Activated naive CD4-positive, alpha-beta T cell treated with anti-CD3 and anti-CD28 coated beads, Interleukin-2, amount 10 ng/mL, durations not matched to agents 7 days and 5 days (primary cell): ENCODE measurements at places on chromosomes 13 and 19.

DNA sequence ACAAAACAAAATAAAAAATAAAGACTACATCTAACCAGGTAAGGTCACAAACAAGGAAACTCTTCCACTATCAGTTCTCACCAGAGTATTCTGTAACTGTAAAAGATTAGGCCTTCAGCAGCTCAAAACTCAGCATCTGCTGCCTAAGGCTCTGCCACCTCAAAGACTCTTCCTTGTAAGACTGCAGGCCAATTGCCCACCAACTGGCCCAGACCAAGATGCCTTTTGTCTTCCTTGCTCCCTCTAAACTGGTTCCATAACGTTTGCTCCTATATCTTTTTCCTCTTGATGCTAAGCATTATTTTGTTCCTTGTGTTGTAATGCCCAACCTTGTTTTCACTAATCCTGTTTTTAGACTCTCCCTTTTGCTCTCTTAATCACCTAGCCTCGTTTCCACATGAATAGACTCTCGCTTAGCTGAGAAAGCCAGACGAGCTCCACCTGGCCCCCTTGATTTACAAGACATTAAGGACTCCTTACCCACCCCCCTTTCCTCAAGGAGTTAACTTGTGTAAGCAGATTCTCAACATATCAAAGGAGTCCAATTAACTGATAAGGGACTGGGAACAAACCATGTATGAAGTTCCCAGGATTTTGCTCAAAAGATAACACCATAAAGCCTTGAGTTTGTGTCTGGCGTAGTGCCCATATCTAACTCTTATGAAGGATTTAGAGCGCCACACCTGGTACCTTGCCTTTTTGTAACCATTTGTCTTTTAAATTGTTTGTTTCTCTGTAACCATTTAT is 1.5 kb downstream of the ZNF814 start:
- DNase-seq = no peak

DNA sequence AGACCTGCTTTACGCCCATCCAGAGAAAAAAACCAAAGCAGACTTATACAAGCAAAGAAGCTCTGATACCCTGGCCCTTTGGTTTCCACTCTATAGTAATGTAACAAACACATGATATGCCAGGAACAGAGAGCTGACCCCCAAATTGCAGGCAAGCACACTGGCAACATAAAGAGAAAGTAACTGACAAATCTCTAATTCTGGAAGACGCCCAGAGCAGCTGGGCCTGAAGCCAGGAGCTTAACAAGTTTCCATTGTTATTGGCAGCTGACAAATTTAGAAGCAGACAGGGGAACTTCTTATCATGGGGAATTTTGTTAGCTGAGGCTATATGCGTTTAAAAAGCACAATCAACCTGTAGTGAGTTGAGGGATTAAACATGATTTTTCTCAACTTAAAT is 158.0 kb downstream of the DLEU7 start:
- DNase-seq = no peak

- DNase-seq = no peak
These were observed 33.2 kb downstream of the DPY19L3 start for GRCh38 chr19:32438751-32439150.

GRCh38 chr19:33366897-33367296 is 6.6 kb upstream of the CEBPG start:
- DNase-seq = no peak

GRCh38 chr13:28357911-28358433 is 137.0 kb downstream of the FLT1 start:
- no peak for DNase-seq

DNA sequence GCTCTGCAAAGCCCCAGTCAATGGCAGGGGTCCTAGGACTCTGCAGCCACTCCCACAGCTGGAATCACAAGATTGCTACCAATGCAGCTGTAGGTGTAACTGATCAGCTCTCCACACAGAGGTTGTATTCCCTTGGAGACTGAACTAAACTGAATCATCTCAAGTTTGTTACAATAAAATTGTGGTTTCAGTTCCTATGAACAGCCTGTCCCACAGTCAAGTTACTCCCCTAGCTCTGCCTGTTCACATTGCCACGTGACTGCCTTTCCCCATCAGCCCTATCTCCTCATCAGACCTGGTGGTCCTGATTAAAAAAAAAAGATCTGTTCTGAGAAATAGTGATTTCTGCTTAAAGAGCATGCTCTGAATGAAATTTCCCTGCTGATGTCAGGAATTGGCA is 287.9 kb upstream of the NBEA start:
- DNase-seq = no peak

DNA sequence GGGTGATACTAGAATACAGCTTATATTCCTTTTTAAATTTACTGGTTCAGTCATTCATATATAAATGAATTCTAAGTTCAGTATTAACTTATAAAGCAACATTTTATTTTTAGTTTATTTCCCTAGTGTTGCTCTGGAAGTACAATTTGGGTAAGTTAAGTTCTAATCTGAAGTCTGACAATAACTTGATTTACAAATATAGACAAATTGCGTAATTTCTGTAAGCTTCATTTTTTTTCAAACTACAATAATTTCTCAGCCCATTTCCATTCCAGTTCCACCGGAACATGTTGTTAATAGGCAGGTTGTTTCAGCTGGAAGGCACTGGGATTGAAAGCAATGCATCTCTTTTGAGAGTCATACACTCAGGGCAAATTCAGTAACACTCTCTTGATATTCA is 2000.7 kb downstream of the OLFM4 start:
- DNase-seq = no peak

DNA sequence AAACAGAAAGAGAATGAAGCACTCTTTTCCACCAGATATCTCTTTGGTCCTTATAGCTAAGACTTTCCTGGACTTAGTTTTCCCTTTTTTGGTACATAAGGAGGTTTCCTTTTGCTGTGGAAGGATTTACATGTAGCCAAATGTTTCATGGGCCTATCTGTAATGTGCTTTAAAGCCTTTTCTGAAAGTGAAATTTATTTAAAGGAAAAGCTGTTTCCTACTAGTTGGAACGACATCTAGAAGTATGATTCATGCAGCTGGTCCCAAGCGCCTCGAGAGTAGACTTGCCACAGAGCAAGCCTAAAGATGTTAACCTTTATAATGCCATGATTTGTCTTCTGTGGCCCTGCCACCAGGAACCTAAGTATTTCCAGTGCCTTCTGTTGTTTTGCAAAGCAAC is 390.3 kb downstream of the DLEU7 start:
- no peak for DNase-seq

DNA sequence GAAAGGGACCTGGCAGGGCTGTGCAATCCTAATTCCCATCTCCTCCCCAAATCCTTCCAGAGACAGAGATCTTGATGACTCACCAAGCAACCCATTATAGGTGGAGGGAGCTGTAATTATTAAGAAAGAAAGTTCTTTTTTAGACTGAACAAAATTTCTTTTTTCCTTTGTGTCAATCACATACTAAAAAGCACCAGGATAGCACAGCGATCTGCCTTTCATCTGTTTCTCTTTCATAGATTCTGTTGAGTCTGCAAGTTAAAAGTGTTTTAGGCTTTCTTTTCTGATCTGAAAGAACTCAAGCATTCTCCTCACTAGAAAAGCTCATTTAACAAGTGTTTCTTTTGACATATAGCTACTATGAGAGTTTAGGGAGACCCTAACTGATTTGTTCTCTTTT is 222.8 kb downstream of the DCT start:
- DNase-seq = no peak

- no peak for DNase-seq
These were observed 141.2 kb upstream of the KLHL1 start for GRCh38 chr13:70249332-70250064.

DNA sequence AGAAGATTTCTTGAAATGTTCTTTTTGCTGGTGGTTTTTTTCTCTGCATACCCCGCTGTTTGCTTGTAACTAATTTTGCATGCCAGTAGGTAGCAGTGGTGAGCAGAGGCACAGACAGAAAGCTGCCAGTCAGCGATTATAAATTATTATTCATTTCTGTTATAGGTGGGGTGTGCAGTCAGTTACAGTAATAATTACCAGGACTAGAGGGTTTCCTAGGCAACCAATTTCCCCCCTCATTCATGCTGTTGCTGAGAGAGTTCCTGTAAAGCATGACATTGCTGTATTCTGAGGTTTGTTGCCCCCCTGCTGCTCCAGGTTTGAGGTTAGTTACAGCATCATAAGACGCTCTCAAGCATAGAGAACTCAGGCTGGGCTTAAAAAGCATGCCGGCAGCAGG is 104.5 kb downstream of the URI1 start:
- no peak for DNase-seq

- no peak for DNase-seq
These were observed 625 bp downstream of the ZNF709 start for GRCh38 chr19:12484011-12484370.

DNA sequence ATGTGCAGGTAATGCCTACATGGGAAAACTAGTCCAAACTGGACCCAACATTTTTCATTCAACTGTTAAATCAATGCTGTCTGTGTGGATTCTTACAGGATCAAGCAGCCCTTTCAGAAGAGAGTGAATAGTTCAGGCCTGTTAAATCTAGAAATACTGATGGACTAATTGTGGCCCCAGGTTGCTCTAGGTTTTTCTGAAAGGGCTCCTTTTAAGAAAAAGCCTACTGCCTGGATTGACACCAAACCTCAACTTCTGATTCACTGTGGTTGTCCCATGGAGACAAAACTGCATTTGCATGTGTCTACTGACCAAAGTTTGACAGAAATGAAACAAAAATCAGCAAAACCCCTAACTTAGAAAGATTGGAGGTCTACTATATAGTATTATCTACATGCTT is 437.0 kb downstream of the KLF12 start:
- no peak for DNase-seq

- DNase-seq = peak; percentile 30
These were observed 753.9 kb downstream of the OLFM4 start for GRCh38 chr13:53782488-53782961.

- no peak for DNase-seq
These were observed 46.6 kb upstream of the NFIC start for GRCh38 chr19:3319643-3320353.

DNA sequence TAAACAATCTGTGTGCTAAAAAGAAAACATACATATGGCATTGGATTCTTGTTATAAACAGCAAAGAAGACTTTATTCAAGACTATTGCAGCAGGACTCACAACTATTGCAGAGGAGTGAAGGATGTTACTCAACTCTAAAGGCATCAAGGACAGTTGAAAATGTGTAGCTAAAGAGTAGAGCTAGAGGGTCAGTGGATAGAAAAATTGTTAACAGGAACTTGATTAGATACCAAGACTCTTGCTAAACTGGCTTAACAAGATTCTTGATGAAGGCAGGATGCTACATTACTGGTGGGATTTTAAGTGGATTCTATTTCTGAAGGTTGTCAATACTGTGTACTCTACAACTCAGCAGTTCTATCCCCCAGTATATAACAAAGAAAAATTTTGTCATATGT is 1183.3 kb downstream of the SLITRK1 start:
- no peak for DNase-seq

GRCh38 chr19:342801-343421 is 1.7 kb downstream of the MIER2 start:
- no peak for DNase-seq

GRCh38 chr13:65508745-65509144 is 1721.4 kb downstream of the PCDH9 start:
- DNase-seq = no peak

- DNase-seq = no peak
These were observed 1191.4 kb downstream of the UQCRFS1 start for GRCh38 chr19:28021259-28022185.

DNA sequence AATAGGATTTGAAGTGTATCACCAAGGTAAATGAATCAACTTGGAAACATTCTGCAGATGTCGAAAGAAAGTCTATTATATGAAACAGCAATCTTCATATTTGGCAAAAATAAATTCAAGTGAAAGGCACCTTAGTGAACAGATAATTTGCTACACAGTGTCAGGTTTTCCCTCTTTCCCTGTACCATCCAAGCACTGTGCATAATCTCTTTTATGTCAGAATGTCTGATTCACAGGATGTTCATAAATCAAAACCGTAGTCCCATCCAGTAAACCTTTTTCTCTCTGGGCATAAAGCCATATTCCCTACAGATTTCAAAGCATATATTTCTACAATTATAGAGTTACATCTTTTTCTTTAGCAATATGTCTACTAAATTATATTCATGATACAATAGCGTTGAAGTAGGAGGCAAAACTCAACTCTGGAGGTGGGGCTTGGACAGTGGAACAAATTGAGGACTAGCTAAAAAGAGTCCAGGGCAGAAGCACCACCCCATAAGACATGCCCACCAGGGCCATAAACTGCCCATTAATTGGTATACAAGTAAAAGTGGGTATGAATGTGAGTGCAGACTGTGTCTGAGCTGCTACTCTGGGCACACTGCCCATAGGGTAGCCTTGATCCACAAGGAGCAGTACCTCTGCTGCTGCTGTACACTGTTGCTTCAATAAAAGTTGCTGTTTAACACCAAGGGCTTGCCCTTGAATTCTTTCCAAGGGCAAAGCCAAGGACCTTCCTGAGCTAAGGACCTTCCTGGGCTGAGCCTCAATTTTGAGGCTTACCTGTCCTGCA is 72.1 kb upstream of the MYCBP2 start:
- no peak for DNase-seq

- peak; percentile 60 for DNase-seq
These were observed 12.1 kb downstream of the PIN1 start for GRCh38 chr19:9847087-9847671.

- no peak for DNase-seq
These were observed 442 bp upstream of the CDC16 start for GRCh38 chr13:114234266-114234644.

DNA sequence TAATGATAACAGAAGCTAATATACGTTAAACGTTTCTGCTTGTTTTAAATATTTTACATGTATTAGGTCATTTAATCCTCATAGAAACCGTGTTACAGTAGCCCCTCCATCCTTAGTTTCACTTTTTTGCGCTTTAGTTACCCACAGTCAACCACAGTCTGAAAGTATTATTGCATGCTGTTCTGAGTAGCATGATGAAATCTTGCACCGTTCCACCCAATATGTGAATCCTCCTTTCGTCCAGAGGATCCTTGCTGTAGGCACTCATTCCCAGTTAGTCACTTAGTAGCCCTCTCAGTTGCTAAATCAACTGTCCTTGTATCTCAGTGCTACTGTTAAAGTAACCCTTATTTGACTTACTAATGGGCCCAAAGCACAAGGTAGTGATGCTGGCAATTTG is 257.8 kb downstream of the ENOX1 start:
- DNase-seq = no peak

- no peak for DNase-seq
These were observed 140.6 kb upstream of the FRY start for GRCh38 chr13:31890946-31891345.

DNA sequence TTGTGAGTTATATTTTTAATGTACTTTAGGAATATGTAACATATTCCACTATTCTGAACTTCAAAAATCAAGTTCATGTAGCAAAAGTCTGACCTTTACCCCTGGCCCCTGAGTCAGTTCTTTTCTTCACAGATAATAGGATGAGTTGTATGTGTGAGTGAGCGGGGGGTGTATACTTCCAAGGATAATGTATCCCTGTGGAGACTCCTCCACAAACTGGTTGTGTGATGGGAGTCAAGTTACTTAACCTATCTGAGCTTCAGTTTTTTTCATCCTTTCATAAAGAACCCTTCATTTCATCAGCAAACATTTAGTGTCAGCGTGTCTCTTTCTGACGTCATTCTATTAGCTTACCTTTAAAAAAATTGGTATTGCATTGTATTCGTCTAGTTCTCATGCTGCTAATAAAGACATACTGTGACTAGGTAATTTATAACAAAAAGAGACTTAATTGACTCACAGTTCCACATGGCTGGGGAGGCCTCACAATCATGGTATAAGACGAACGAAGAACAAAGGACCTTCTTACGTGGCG is 288.1 kb upstream of the GPC6 start:
- DNase-seq = no peak
